ENCODE measurements at places on chromosomes 12 and 14. TPM values are rescaled to one million over a fixed set of nuclear protein-coding genes. Genes with fewer than 3 reads are reported as not detected.
A peak's percentile ranks its signal among the peaks of the same experiment; 100 is the strongest.

DNA sequence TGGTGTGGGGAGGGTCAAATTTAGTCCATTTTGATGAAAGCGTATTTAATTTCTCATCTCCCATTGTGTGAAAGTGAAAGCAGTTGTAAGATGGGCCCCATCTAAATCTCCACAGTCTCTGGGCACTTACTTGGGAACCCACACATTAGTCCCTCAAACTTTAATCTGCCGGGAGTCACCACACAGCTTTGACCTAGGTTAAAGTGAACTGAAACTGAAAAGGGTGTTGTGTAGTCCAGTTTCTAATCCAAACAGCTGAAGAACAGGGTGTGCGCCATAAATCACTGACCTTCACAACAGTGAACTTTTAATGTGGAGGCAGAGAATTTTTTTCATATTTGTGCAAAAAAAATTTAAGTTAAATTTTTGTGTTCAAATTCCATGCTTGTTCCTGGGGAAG is 48.4 kb upstream of the PTPRO start:
- no peaks in the 10 kb centered on the region for H3K27me3 ChIP-seq
- no peaks in the 10 kb centered on the region for H3K4me1 ChIP-seq
- H3K27ac ChIP-seq: no peak overlapping the region
- no peak for DNase-seq
- H3K4me3 ChIP-seq: no peak overlapping the region
- H3K36me3 ChIP-seq: no peaks in the 10 kb centered on the region

DNA sequence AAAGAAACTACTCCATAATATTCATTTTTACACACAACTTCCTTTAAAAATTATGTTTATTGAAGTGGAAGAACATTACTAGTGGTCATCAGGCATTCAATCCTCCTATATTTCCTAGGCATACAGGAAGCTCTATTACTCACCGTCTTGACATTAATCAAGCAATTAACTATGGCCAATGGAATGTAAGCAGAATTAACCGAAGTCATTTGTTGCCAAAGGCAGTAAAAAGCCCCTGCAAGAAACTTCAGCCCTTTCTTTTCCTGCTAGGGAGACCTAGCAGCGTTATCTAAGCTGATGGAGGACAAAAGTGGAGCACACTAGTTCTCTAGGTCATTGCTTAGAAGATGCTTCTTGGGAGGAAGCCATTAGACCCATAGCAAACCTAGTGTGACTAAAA is 399.6 kb downstream of the KCNH5 start:
- no peaks in the 10 kb centered on the region for H3K36me3 ChIP-seq
- no peaks in the 10 kb centered on the region for H3K4me1 ChIP-seq
- no peak overlapping the region for H3K27ac ChIP-seq

GYS2 gene
- total RNA-seq: not detected

- DNase-seq: no peak
- no peak overlapping the region for H3K4me3 ChIP-seq
- H3K27me3 ChIP-seq: no peaks in the 10 kb centered on the region
These were observed 86.7 kb downstream of the BCL2L14 start for GRCh38 chr12:12157424-12157823.

DNA sequence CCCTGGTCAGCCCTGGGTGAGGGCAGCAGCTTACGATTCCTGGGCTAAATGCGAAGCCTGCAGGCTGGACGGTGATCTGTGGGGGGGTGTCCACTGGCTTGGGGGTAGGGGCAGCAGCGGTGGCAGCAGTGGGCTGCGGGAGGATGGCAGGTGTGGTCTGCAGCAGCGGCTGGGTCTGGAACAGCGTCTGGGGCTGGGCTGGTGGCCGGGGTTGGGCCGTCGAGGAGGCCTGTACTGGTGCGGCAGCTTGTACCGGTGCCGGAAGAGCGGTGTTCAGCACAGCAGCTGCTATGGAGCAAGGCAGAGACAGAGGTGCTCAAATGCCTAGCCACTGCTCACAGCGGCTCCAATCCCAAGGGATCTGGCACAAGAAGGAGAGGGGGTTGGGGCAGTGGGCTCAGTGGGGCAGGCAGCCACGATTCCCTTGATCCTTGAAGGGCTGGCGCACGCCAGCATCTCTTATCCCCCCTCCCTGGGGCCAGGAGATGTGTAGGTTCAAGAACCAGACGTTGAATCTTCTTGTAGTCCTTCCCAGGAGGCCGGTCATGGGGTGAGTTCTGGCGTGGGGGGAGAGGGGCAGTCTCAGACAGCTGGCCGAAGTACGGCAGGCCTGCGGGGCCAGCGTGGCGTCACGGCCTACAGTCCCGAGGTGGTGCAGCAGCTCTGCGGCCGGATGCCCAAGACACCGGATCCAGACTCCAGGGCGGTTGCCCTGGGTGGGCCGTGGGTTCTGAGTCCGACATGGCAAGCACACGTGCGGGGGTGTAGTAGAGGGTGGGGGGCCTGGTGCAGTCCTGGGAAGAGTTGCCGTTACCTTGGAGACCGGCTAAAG is 19.9 kb downstream of the POU6F1 start:
- H3K36me3 ChIP-seq: no peaks in the 10 kb centered on the region
- DNase-seq: no peak
- no peak overlapping the region for H3K4me3 ChIP-seq
- H3K27me3 ChIP-seq: no peaks in the 10 kb centered on the region
- no peak overlapping the region for H3K27ac ChIP-seq
- H3K4me1 ChIP-seq: no peaks in the 10 kb centered on the region

ADAM21 gene
- 0.08 TPM for total RNA-seq

- H3K27ac ChIP-seq: no peak overlapping the region
- H3K36me3 ChIP-seq: no peaks in the 10 kb centered on the region
- H3K4me1 ChIP-seq: no peaks in the 10 kb centered on the region
- no peaks in the 10 kb centered on the region for H3K27me3 ChIP-seq
- no peak for DNase-seq
These were observed 89.4 kb downstream of the KIF26A start for GRCh38 chr14:104227806-104228205.

DNA sequence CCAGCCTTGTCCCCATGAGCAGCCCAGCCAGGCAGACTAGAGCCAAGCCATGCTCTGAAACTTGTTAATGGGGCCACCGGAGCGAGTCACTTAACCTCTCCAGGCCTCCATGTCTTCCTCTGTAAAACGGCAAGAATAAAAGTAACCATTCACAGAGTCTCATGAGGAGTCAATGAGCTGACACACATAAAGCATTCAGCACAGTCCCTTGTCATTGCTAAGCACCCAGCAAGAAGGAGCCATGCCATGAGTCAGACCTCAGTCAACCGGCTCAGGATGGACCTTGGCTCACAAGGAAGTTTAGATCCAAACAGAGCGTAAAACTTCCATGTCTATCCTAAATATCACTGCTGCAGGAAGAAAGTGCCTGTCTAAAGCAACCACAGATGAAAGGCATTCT is 10.6 kb downstream of the FICD start:
- H3K4me3 ChIP-seq: no peak overlapping the region
- DNase-seq: no peak
- peaks cover 41% of the 10 kb centered on the region for H3K36me3 ChIP-seq

GRCh38 chr12:31929027-31929526 is 30.1 kb upstream of the RESF1 start:
- H3K4me3 ChIP-seq: no peak overlapping the region
- H3K36me3 ChIP-seq: no peaks in the 10 kb centered on the region
- H3K27ac ChIP-seq: no peak overlapping the region
- no peaks in the 10 kb centered on the region for H3K4me1 ChIP-seq
- H3K27me3 ChIP-seq: no peaks in the 10 kb centered on the region

OR6C75 gene
- total RNA-seq: not detected

DLGAP5 gene
- total RNA-seq: 48.7 TPM

DNA sequence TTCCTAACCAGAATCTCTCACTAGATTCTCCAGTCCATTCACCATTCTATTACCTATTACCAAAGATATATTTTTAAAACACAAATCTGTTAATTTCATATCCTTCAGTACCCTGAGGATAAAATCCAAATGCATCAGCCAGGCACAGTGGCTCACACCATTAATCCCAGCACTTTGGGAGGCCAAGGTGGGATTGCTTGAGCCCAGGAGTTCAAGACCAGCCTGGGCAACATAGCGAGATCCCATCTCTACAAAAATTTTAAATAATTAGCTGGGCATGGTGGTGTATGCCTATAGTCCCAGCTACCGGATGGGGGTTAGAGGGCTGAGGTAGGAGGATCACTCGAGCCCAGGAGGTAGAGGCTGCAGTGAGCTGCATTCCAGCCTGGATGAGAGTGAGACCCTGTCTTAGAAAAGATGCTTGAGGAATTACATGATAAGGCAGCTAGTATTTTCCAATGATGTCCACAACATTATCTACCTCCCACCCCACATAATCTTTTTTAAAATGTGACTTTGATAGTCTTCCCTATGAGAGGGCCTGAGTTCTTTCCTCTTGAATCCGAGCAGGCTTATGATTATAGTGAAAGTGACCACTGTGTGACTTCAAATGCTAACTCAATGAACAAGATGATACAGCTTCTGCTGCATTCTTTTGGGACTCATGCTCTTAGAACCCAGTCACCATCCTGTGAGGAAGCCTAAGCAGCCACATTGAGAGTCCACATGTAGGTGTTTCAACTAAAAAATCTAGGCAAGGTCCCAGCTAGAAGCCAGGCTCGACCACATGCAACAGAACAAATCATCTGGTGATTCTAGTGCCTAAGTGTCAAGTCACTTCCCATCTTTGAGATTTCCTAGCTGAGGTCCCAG is 18.0 kb downstream of the HECTD1 start:
- H3K36me3 ChIP-seq: no peaks in the 10 kb centered on the region
- H3K4me3 ChIP-seq: no peak overlapping the region
- no peaks in the 10 kb centered on the region for H3K27me3 ChIP-seq

STON2 gene
- total RNA-seq: 0.36 TPM

- no peak overlapping the region for H3K4me3 ChIP-seq
- no peak overlapping the region for H3K27ac ChIP-seq
- no peaks in the 10 kb centered on the region for H3K27me3 ChIP-seq
- no peak for DNase-seq
- H3K36me3 ChIP-seq: no peaks in the 10 kb centered on the region
- H3K4me1 ChIP-seq: peaks cover 10% of the 10 kb centered on the region
These were observed 60.8 kb upstream of the MED13L start for GRCh38 chr12:116338064-116338846.

DNA sequence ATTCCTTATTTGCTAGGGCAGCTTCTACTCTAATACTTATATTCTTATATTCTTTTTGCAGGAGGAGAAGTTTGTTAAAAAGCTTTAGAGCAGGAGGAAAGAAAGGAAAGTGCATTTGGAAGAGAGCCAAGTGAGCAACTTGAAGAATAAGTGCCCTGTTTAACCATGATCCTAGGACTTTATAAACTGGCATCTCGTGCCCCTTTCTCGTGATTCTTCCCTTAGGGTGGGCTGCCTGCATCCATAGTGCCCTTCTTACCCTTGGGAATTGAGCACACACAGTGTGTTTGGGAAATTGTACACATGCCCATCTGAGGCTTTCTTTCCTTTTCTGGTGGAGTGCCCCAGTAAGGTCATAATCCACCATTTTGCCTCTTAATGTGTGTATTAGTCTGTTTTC is 141.9 kb downstream of the NUBPL start:
- H3K27me3 ChIP-seq: no peaks in the 10 kb centered on the region
- H3K4me3 ChIP-seq: no peak overlapping the region
- H3K4me1 ChIP-seq: no peaks in the 10 kb centered on the region
- H3K27ac ChIP-seq: no peak overlapping the region
- no peaks in the 10 kb centered on the region for H3K36me3 ChIP-seq
- DNase-seq: no peak

DNA sequence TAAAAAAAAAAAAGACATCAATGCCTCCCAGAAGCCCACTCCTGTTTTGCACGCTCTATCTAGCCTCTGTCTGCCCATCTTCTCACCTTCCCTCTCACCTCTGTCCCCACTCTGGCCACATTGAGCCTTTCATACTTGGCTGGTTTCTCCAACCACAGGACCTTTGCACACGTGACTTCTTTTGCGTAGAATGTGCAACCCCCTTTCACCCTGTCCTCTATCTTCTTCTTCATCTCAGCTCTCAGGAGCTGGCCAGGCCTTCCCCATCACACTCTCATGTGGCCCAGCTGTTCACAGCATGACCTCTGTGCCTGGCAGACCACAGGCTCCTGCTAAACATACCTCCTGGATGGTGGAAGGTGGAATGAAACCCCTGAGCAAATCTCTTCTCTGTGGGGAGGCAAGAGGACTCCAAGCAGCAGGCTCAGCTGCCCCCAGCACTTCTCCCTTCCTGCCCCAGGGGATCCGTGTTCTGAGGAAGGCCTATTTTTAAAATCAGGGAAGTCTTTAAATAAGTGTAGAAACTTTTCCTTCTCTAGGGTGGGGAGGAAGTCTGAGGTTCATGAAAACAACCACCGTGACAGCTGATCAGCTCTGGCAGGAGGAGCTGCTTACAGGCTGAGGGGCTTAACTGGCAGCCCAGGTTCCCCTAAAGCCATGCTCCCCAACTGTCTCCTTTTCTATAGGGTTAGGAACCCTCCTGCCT is 11.6 kb downstream of the HVCN1 start:
- no peak for DNase-seq
- H3K27me3 ChIP-seq: no peaks in the 10 kb centered on the region
- H3K36me3 ChIP-seq: no peaks in the 10 kb centered on the region
- H3K27ac ChIP-seq: no peak overlapping the region
- no peaks in the 10 kb centered on the region for H3K4me1 ChIP-seq

GRCh38 chr12:12528361-12529270 is 34.0 kb downstream of the DUSP16 start:
- H3K4me3 ChIP-seq: no peak overlapping the region
- no peak for DNase-seq
- H3K4me1 ChIP-seq: no peaks in the 10 kb centered on the region
- no peak overlapping the region for H3K27ac ChIP-seq
- no peaks in the 10 kb centered on the region for H3K36me3 ChIP-seq

DNA sequence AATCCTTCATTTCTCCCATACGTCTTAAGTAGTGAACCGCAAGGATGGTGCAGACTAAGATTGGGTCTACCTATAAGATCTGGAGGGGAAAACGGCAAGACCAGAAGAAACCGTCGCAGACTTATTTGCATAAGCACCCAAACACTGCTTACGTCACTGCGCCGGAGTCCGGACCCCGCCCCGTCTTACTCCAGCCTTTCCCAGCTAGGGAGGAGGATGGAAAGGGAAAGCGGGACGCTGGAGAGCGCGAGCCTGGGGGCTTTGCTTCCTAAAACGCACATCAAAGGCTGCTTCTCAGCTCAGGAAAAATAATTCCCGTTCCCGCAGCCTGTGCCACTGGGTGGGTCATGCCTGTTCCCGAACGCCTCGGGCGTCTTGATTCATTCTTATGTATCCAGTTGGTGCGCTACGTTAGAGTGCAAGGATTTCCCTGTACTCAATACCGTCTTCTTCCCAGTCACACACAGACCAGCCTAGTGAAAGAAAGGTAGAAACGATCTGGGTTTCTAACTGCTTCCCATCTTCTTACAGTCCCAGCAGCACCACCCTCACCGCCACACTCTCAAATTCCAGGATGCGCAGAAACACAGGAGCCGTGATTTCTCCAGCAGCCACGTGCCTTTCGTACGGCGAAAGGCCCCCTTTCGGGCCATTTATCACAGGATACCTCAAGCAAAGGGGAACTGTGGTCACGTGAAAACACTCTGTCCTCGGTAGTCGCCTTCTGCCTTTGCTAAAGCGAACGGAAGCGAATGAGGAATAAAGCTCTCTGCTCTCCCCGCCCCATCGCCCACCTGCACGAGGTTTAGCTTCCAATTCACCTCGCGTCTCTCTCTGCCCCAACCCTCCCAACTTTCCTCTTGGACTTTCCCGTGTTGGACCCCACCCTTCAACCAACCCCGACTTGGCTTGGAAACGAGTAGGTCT is 1.1 kb downstream of the SLC6A15 start:
- peaks cover 9% of the 10 kb centered on the region for H3K4me1 ChIP-seq
- no peak overlapping the region for H3K27ac ChIP-seq
- peaks cover 8% of the 10 kb centered on the region for H3K27me3 ChIP-seq
- H3K4me3 ChIP-seq: peak overlapping the region; percentile 78
- peak; percentile 20 for DNase-seq

PDE3A gene
- 0.03 TPM for total RNA-seq

HHIPL1 gene
- total RNA-seq: 2.1 TPM
